ENCODE measurements at places on chromosomes 12 and 14.

DNA sequence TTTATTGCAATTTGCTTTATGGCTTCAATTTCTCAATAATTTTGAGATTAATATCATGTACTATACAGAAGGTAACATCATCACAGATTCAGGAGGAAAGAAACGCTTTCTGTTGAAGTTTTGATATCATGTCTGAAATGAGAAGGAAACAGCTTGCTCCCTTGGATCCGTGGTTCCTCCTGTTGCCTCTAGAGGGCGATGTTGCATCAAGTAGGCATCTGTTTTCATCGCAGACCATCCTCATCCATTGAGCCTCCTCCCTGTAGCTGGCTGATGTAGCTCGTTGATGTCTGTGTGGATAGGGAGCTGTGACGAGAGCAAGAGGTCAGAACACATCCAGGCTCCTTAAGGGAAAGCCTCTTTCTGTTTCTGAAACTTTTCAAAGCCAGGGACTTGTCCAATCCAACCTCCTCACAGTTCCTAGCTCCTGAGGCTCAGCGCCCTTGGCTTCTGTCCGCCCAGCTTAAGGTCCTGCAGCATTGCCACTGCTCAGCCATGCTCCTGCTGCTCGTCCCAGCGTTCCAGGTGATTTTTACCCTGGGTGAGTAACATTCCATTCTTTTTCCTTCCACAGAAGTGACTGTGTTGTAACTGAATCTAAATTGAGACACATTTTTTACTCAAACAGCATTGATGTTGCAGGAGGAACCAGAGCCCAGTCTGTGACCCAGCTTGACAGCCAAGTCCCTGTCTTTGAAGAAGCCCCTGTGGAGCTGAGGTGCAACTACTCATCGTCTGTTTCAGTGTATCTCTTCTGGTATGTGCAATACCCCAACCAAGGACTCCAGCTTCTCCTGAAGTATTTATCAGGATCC is 304.8 kb upstream of the OR4E1 start:
- peak; percentile 23 for DNase-seq

- DNase-seq: no peak
Observed at GRCh38 chr12:56234746-56235436, 5.0 kb downstream of the SLC39A5 start.

- DNase-seq: no peak
Observed at GRCh38 chr12:93341409-93342049, 36.2 kb upstream of the NUDT4 start.

GRCh38 chr14:27391331-27391730 is 793.5 kb upstream of the NOVA1 start:
- no peak for DNase-seq

DNA sequence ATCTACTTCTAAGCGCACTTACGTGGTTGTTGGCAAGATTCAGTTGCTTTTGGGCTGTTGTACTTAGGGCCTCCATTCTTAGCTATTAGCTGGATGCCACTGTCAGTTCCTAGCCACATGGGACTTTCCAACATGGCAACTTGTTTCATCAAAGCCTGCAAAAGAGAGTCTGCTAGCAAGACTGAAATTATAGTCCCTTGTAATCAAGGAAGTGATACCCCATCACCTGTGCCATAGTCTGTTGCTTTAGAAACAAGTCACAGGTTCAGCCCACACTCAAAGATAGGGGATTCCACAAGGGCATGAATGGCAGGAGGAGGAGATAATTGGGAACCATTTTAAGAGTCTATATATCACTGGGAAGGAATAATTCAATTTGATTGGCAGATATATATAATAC is 27.1 kb upstream of the SLC17A8 start:
- no peak for DNase-seq

All from stimulated activated CD8-positive, alpha-beta memory T cell treated with anti-CD3 and anti-CD28 coated beads, Interleukin-7, amount 100 ng/mL, for 1 hour (primary cell).